Stimulated activated CD8-positive, alpha-beta memory T cell treated with anti-CD3 and anti-CD28 coated beads, Interleukin-15, amount 100 ng/mL, for 1 hour (primary cell): ENCODE measurements at places on chromosomes 12 and 14.

- DNase-seq: no peak
These were observed 2.1 kb downstream of the ATP2A2 start for GRCh38 chr12:110282956-110283817.

GRCh38 chr14:36293824-36294223 lies 26.6 kb downstream of the MBIP start:
- no peak for DNase-seq

- no peak for DNase-seq
These were observed 258.4 kb downstream of the CACNA1C start for GRCh38 chr12:2311020-2311778.

DNA sequence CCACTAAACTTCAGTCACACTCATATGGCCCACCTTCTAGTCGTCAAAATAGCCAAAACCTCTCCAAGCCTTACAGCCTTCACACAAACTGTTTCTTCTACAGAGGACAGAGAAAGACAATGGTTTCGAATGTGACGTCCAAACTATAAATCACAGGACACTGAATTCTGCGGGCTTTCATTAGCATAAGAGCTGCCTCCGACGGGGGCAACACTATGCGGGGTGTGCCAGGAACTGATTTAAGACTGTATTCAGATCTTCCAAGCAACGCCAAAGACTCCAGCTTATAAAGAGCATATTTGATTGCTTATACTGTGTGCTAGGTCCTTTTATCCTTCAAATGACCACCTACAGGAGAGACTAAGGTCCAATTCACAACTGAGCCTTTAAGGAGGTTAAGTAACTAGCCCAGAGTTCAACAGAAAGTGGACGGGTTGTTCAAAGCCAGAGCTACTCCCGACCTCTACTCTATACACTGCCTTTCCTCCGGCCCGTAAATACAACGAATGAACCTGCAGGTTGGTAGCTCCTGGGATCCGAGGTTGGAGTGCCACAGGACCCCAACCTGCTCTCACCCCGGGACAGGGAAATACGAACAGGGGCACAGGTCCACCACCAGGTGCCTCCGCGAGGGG lies 575 bp downstream of the L2HGDH start:
- DNase-seq: no peak

DNA sequence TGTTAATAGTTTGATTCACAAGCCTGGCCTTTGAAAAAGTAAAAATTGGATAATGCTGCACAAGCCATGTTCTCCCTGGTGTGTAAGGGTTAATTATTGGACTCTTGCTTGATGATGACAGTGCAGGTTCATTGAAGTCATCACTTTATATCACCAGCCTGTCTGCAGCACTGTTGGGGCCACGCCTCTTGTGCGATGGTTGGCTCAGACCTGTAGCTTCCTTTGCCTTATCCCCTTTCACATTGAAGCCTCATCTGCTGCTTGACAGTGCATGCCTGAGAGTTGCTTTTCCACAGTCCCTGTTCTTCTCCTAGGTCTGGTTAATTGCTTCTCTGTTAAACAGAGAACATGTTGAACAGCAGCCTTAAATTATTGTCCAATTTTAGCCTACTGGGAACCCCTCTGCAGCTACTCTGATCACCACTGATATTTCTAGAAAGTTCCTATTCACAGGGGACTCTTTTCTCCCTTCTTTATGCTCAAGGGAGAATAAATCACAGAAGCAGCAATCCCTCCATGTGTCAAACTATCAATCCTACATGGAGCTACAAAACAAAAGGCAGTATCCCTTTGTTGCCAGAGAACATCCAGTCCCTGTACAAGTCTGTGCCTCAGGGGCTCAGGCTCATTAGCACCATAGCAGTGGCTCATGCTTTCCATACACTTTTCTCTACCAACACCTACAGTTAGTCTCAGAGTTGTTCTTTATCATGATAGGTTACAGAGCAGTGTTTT lies 322.1 kb downstream of the RGS6 start:
- no peak for DNase-seq

- no peak for DNase-seq
These were observed 535 bp downstream of the BIN2 start for GRCh38 chr12:51323317-51323960.

DNA sequence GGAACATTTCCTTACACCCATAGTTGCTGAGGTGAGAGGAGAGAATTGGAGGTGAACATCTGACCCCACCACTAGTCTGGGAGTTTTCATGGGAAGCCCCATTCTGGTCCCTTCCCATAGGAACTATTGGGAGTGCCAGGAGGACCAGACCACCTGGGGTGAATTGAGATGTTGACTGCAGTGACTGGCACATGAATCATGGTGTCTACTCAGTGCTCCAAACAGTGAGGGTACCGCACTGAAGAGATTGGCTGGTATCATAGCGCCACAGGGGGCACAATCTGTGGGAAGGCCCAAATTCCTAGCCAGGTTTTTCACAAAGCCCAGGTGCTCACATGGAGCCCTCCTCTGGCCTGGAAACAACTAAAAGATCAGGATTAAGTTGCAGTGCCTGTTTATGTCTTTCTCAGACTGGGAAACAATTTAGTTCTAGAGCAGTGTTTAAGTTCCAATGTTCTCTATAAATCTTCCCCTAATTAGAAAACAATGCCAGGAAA lies 3.7 kb upstream of the RNASE9 start:
- no peak for DNase-seq

DNA sequence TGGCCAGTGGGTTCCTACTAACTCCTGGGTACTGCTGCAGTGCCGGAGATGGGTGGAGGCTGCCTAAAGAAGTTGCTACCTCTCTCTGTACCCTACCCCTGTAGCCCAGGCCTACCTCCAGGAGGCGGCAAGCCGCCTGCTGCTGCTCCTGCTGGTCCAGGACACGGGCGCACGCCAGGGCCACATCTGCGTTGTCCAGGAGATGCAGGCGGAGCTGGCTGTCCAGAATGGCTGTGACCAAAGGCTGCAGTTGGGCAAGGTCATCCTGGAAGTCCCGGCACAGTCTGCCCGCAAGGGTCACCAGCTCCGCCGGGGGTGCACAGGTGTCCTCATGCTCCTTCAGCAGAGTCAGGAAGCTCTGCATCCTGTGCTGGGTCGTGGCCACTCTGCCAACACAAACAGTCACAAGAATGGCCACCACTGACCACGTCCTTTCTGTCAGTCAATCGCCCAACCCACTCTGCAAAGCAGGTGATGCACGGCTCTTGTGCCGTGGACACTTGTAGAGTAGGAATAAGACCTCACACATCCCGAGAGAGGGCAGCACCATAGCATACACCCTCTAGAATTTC lies 1.6 kb downstream of the ANHX start:
- DNase-seq: no peak

GRCh38 chr12:46389031-46389616 lies 16.6 kb upstream of the SLC38A2 start:
- DNase-seq: no peak

- no peak for DNase-seq
These were observed 6.3 kb downstream of the AGAP2 start for GRCh38 chr12:57732270-57732669.

DNA sequence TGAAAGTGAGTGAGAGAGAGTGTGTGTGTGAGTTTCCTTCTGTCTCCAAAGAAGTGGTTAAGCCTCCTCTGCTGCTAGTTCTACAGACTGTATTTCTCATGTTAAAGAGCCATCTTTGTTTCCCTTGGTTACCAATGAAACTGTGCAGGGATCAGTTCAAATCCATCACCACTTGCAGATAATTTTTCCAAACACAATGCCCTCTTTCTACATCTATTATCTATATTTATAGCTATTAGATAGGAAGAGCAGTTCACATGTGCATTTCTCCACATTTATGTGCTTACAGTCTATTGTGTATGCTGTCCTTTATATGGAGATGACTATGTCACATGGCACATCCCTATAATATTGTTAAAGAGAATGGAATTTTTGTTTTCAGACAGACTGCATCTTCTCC lies 2.2 kb upstream of the DAAM1 start:
- DNase-seq: no peak

GRCh38 chr12:56599797-56600196 lies 30.3 kb downstream of the BAZ2A start:
- no peak for DNase-seq

DNA sequence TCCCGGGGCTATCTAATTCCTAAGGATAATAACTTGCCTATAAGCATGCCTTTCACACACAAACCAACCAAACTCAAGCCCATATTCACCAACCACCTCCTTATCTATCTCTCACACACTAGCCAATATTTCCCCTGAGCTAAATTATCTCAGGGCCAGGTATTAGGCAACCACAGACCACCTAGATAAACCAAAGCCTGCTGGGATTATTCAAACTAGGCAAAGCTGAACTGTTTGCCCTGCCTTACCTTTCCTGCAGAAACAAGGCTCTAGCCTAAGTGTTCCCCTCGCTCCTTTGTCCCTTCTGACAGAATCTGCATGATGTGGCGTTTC lies 114.7 kb upstream of the EEA1 start:
- no peak for DNase-seq

DNA sequence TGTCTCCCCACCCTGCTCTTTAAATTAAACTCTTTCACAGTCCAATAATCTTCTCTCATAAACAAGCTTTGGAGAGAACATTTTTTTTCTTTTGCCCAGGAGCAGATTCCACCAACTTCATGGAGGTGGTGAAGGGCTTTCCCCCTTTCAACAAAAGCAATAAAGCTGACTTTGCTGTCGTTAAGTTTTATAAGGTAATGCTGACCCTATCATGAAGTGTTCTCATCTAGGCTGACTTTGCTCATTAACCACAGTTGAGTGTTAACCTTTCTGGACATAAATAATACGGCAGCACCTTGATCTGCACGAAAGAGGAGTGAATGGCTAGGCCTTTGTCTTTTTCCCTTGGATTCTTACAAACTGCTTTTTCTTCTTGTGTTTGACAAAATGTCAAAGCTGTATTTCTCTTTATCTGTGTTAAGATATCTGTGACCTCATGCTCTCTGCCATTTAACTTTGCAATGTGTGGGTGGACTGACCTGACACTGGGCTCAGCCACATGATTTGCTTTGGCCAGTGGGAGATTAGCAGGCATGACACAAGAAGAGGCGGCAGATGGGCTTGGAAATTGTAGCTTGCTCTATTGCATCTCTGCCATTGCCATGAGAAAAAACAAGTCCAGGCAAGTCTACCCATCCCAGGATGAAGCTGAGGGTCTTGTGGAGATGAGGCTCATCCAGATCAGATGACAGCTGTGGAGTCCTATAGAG lies 470.9 kb upstream of the CCDC196 start:
- no peak for DNase-seq

GRCh38 chr14:45793081-45793480 lies 540.1 kb upstream of the MIS18BP1 start:
- no peak for DNase-seq

GRCh38 chr12:105935106-105935505 lies 203.6 kb downstream of the NUAK1 start:
- no peak for DNase-seq

DNA sequence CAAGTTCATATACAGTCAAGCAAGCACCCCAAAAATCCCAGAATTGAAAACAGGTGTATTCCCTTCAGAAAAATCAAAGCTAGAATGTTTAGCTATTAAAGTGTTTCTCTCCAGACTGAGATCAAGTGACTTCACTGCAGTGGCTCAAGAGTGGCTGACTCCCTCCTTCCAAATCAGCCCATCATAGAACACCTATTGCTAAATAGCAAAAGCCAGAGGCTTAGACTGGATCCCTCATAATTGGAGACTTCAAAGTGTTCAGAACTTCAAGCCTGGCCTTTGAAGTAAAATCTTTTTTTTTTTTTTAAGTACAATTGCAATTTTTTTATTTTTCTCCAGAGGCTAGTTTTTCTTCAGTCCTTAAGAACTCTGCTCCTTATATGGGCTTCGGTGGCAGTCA lies 50.0 kb upstream of the CERS5 start:
- no peak for DNase-seq

GRCh38 chr12:93453633-93454032 lies 11.9 kb upstream of the UBE2N start:
- DNase-seq: no peak

DNA sequence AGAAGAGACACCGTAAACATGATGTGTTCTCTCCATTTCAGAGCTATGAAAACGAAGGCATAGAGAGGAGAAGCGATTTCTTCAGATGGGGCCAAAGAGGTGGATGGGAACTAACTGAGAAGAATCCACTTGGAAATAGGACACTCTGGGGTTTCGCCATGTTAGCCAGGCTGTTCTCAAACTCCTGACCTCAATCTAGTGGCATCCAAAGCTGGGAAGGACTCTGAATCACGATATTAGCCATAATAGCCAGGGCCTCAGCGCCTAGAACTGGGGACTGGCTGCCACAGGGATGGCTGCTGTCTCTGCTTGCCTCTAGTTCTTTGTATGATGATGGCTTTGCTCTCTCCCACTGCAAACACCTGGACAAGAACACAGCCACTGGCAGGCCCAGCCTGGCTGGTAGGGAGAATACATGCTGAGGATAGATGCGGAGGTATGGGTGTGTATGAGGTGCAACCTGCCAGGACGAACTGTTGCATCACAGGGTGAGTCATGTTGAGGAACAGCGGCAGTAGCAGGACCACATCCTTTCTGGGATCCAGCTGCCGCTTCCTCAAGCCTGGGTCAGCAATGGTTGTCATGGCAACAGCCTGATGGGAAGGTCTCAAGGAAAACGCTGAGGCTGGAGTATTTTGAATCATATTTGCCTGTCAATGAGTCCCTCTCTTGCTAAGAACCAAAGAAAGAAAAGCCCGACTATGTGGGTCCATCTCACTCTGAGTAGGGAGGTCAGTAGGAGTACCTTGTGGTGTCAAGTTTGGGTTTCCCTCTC lies 31.1 kb downstream of the CCDC177 start:
- DNase-seq: no peak

DNA sequence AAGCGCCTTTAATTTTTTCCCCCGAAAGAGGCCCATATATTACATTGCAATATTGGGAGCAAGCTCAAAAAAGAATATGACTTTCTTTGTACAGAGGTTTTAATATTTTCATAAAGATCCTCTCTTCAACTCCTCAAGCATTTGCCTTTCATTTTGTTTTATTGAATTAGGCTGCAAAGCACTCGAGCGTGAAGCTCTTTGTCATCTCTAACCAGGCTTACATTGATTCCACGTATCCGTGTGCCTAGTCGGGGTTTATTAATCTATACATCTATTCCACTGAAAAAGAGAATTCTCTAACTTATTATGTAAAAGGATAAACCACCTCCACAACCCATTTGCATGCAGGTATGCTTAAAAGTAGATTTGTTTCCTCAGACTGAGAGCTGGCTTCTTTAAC lies 234.8 kb upstream of the TMPO start:
- no peak for DNase-seq

- DNase-seq: no peak
These were observed 143.1 kb downstream of the PRIMA1 start for GRCh38 chr14:93645200-93645599.

- DNase-seq: no peak
These were observed 53.5 kb downstream of the SLC38A6 start for GRCh38 chr14:61034416-61035120.
